Activated naive CD4-positive, alpha-beta T cell (primary cell): ENCODE measurements at places on chromosomes 3 and 15.

- DNase-seq, result no peak
Measured at GRCh38 chr15:57537488-57538264, 54.0 kb upstream of the MYZAP start.

GRCh38 chr3:194198938-194199337 is 63.0 kb downstream of the HES1 start:
- DNase-seq, result no peak

DNA sequence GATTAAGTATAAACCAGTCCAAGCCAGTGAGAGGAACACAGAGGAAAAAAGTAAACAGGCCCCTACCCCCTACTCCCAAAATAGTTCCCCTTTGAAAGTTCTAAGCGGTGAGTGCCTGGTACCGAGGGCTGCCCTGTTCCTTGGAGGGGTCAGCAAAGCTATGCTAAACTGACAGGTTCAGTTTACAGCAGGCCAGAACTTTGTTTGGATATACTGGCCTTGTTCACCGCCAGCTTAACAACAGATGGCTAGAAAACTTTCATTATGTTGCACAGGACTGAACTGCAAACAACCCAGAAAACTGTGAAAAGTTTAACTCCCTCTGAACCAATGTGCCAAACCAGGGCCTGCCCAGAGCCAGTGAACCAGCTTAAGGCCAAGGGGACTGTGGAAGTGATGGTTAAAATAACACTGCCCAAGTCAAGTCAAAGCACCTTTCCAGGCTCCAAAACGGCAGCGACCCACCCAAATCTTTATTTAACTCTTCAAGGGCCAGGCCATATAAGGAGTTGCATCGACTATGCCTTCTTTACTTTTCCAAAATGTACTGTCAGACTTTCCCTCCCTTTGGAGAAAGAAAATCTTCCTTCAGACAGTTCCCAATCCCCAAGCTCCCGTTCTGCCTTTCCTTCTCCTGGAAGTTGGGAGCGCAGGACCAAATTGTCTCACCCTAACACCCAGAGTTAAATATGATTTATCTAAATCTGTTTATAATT is 448.0 kb downstream of the FOXP1 start:
- DNase-seq, result no peak

DNA sequence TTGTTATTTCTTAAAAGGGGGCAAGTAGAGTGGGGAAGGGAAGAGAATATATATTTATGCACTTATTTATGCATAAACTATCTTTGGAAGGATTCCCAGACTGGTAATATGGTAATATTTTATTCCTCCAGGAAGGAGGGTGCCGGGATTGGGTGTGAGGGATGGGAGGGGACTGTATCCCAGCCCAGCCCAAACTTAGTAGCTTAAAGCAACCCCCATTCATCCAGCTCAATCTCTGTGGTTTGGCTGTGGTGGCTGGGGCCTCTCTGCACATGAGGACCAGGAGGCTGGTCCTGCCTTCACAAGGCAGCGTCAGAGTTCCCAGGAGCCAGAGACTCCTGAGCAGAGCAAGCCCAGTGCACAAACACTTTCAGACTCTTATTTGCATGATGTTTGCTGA is 48.4 kb downstream of the CCNL1 start:
- DNase-seq, result no peak

DNA sequence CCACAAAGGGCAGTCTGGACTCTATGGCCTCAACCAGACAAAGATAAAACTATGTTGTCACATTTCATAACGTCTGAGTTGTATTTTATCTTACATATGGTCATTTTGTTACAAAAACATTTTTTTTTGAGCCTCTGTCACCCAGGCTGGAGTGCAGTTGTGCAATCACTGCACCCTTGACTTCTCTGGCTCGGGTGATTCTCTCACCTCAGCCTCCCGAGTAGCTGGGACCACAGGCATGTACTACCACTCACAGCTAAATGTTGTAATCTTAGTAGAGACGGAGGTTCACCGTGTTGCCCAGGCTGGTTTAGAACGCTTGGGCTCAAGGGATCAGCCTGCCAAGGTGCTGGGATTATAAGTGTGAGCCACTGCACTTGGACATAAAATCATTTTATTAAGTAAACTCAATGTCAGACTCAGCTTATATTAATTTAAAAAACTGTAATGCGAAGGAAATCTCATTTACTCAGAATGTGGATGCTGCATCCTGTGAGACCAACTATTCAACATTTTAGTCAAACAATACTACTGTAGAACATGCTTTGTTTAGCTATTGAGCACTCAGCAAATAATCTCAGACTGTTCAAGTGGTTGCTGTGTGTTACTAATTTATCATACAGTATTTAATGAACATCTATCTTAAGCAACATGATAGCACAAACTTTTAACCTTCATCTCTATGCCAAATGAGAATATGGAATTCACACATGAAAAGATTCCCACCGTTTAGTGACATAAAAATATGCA is 209.2 kb downstream of the TBL1XR1 start:
- DNase-seq, result no peak

DNA sequence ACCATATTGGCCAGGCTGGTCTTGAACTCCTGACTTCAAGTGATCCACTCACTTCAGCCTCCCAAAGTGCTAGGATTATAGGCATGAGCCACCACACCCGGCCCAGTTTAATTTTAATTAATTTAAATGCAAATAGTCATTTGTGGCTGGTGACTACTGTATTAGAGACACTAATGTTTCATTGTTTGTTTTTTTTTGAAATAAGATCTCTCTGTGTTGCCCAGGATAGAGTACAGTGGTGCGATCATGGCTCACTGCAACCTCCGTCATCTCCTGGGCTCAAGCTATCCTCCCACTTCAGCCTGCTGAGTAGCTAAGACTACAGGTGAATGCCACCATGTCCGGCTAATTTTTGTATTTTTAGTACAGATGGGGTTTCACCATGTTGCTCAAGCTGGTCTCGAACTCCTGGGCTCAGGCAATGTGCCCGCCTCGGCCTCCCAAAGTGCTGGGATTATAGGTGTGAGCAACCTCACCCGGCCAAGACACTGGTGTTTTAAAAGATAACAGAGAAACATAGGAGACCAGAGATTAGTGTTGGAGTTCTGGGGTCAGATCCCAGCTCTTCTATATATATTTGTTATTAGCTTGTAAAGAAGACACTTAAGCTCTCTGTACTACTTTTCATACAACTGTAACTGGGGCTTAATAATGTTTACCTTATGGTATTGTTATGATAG is 34.5 kb upstream of the RAB11A start:
- DNase-seq, result no peak

DNA sequence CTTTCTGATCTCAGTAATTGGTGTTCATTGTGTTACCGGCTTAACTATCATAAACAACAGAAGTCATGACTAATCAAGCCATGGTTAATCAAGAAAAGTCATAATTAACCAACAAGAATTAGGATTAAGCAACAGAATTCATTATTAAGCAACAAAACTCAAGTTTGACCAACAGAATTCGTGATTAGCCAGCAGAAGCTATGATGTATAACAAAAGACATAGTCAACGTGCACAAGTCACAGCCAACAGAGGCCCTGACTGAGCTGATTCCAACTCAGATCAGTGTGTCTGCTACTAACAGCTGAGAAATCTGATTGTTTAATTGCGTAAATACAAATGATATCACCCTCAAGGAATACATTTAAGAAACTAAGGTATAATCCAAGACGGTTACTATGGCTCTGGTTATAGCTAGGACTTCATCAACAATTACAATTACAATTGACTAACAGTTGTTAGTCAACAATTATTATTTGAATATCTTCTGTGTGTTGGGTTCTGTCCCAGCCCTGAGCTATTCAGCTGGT is 67.7 kb downstream of the RARB start:
- no peak for DNase-seq

DNA sequence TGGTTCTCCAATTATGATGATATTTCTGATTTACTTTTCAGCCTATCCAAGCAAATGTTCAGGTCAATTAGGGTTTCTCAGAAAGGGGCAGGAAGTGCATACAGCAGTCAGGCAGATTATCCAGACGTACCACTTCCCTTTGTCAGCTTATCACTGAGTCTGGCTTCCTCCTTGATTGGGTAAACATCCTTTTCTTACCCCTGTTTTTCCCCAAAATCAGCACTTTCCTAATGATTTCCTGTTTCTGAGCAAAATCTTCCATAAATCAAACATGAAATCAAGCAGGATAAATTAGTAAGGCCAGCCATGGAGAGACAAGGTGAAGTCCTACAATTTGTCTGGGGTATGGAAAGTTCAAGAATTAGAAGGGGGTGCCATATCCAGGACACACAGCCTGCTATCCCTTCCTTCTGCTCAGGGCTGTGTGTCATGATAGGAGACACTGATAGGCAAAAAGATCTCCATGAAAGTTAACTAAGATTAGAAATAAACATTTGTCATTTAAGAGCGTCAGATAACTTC is 29.0 kb downstream of the ADIPOQ start:
- no peak for DNase-seq

- no peak for DNase-seq
Measured at GRCh38 chr3:121295979-121296378, 249.8 kb downstream of the POLQ start.

DNA sequence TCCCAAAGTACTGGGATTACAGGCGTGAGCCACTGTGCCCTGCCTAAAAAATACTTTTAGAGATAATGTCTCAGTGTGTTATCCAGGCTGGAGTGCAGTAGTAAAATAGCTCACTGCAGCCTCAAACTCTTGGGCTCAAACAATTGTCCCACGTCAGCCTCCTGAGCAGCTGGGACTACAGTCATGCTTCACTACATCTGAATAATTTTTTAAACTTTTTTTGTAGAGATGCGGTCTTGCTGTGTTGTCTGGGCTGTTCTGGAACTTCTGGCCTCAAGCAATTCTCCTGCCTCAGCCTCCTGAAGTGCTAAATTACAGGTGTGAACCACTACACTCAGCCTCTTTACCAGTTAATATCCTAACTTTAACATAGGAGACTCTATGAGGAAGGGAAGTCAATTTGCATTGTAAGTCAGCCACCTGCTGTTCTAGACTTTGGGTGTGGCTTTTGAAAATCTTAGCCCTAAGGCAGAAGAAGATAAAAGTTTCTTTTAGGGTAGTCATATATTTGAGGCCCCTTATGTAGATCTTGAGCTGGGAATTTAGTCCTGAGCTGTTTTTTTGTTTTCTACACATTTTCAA is 78.2 kb upstream of the RASGRP1 start:
- DNase-seq, result no peak

- DNase-seq, result no peak
Measured at GRCh38 chr15:29088666-29089065, 181.0 kb downstream of the NSMCE3 start.

- DNase-seq, result no peak
Measured at GRCh38 chr3:54171951-54172350, 49.6 kb downstream of the CACNA2D3 start.

DNA sequence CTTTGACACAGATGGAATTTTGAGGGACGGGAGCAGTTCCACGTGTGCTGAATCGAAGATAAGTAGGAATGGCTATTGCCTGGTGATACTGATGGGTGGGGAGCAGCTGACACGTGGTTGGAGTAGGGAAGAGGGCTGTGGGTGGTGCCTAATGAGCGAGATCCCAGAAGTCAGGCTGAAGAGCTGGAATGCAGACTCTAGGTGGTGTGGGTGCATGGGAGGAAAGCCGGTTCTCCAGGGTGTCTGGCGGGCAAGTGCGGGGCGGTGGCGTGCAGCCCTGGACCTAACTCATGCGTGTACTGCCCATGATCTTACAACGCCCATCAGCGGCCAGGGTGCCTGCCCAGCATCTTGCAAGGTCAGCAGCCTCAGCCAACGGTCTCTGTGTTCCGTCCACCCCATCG is 63.1 kb downstream of the ARNT2 start:
- no peak for DNase-seq

DNA sequence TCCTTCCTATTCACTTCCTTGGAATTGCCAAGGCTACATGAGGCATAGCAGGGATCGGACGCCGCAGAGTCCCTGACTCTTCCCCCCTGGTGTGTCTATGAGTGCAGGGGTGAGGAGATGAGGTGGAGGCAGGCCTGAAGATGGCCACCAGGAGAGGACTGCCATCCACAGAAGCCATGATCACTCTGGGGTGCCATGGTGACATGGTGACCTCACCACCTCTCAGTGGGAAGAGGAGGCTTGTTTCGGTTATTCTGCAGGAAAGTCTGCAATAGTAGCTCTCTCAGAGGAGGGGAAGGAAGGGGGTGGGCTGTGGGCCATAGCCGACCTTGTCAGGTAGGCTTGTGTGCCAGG is 57.0 kb upstream of the LIMD1 start:
- DNase-seq, result no peak

DNA sequence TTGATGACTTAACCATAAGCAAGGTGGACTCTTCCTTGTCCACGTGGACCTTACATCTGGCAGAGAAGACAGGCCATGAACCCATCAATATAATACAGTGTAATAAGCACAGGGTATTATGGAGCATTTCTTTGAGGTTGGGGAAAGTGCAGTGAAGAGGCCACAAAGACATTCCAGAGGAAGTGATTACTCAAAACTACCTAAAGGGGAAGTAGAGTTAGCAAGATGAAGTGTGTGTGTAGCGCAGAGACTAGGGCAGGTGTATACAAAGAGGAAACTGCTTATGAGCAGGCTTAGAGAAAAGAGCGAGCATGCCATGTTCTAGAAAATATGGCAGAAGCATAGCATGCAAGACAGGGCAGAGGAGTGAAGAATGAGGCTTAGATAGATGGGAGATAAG is 17.9 kb downstream of the CP start:
- no peak for DNase-seq

DNA sequence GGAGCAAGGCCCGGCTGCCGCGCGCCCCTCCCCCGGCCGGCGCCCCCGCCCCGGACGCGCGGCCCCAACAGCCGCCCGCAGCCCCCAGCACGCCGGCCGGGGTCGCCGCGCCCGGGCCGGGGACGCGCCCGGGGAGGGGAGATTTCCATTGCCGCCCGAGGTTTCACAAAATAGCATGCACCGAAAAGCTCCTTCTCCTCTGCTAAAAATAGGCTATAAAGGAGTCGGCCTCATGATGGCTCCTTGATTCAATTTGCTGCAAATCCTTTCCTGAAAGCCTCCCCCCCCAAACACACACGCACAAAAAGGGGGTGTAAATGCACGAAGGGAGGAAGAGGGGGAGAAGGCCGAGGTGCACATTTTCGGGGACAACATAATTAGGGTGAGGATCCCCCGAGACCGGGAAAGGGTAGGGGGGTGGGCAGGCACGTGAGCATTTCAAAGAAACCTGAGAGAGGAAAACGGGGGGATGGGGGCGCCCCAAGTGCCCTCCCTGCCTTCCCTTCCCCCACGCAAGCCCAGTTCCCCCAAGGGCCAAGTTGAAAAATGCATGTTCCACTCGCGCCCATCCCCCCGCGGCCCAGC is 734 bp downstream of the TBL1XR1 start:
- peak; percentile 48 for DNase-seq

GRCh38 chr3:141859651-141860050 is 16.8 kb upstream of the ATP1B3 start:
- DNase-seq, result no peak

DNA sequence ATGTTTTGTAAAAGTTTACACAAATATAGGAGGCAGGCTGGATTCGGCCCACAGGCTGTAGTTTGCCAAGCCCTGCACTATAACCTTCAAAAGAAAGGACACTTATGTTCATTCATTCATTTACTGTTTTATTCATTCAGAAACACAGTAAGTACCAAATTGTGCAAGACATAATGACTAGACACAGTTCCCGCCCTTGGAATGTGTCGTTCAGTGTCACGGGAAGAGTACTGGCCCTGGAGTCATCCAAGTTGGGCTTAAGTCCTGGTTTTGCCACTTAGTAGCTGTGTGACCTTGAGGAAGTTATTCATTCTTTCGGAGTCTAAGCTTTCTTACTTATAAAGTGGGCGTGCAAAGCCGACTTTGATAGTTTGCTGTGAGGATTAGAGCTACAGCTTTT is 22.0 kb downstream of the COLQ start:
- DNase-seq, result no peak
